ENCODE measurements at places on chromosomes 5 and 9.
A peak's percentile ranks its signal among the peaks of the same experiment; 100 is the strongest.

DNA sequence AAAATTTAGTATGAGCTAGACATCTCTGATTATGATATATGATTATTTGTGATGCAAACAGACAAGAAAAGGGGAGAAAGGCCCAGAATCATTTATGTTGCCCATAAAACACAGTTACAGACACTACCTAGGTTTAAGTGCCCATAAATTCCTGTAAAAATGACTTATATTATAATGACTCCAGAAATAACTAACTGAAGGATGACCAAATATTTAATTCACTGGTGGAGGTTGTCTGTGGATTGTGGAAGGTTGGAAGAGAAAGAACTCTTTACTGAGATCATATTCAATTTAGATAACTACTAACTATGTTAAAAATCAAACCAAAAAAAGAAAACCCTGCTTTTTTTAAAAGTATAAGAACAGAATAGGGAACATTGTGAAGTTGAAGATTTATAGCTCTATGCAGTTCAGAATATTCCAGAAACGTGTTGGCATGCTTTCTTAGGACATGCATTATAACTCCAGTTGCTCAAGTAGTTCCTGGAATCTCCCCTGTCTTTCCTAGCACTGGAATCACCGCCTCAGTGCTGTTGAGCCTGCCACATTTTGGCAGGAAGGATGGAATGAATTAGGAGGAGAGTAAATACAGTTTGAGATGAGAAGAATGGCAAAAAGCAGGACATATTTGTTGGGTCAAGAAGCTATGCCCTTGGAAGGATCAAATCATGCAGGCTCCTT, 72.0 kb upstream of the PAPPA start:
- DNase-seq: no peak

DNA sequence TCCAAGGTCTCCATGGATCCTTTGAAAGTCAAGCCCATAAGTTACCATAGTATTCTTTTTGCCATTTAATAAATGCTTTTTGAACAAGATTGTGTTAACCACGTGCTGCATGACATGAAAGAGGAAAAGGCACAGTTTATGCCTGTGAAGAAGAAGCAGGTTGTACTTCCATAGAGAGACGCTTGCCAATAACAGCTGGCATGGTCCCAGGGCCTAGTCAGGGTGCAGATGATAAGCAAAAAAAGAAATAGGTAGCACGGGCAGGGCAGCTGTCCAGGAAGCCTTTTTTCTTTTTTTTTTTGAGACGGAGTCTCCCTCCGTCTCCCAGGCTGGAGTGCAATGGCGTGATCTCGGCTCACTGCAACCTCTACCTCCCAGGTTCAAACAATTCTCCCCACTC, 71.8 kb upstream of the CLINT1 start:
- DNase-seq: peak; percentile 65

DNA sequence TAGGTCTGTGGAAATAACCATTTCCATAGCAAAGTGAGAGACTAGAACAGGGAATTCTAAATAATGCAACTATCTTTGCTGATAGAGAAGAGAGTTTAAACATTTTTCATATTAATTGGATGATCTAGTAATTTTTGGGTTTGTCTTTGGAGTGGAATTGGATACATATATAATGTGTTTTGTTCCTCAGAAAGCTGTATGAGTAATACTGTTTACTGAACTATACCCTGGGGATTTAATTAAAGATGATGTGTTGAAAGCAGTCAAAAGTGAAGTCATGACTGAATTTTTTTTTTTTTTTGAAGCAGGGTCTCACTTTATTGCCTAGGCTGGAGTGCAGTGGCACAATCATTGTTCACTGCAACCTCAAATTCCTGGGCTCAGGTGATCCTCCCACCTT, 17.9 kb downstream of the FER start:
- DNase-seq: no peak

GRCh38 chr5:144318011-144318410, 147.3 kb downstream of the KCTD16 start:
- no peak for DNase-seq

GRCh38 chr9:86854898-86855523, 92.3 kb downstream of the GAS1 start:
- DNase-seq: no peak

- DNase-seq: no peak
These were observed 19.1 kb downstream of the TRMO start for GRCh38 chr9:97903177-97903576.

DNA sequence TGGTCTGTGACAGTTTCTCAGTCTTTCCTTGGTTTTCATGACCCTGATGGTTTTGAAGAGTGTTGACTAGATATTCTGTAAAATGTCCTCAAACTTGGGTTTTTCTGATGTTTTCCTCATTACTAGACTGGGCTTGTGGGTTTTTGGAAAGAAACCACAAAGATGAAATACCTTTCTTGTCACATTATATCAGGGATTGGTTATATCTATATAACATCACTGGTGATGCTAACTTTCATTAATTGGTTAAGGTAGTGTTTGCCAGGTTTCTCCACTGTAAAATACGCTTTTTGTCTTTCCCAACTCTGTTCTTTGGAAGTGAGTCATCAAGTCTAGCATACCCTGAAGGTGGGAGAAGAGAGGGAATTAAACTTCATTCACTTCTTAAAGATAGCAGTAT, 3.3 kb upstream of the IL31RA start:
- DNase-seq: no peak

DNA sequence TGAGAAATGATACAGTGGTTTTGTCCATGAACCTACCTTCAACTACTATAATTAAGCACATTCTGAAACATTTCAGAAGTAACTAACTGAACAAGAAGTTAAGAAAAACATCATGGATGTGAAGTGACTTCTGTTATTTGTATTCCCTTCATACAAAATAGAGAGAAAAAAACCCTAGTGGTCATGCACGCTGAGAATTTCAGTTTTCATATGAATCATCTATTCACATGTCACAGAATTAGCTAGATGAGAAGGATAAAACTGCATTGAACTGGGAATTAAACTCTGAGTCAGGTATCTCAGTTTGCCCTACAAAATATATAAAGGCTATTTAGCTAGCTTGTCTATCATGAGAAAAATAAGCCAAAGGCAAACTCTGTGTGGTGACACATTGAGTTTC, 451.8 kb upstream of the FTMT start:
- DNase-seq: no peak

- DNase-seq: no peak
These were observed 103.6 kb downstream of the MACIR start for GRCh38 chr5:103362211-103362610.

GRCh38 chr5:164600274-164600673, 1094.9 kb downstream of the MAT2B start:
- DNase-seq: no peak

DNA sequence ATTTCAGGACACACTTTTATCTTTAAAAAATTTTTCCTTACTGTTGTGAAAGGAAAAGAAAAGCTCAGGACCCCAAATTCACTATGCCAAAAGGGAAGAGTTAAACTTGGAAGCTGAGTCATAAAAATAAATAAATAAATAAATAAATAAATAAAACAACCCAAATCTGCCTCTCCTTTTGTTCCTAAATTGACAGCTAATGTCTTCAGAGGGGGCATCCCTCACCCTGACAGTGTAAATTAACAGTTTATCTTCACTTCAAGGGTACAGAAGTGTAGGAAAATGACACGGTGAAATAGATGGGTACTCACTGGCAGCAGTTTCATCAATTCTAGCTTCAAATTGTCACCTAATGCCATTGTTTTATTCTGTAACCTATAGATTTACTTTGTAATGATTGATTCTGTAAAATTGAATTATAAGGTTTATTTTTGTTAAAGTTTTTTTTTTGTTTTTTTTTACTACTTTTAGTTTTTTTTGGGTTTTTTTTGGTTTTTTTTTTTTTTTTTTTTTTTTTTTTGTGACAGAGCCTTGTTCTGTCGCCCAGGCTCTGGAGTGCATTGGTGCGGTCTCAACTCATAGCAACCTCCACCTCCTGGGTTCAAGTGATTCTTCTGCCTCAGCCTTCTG, 18.5 kb upstream of the ANXA1 start:
- no peak for DNase-seq

DNA sequence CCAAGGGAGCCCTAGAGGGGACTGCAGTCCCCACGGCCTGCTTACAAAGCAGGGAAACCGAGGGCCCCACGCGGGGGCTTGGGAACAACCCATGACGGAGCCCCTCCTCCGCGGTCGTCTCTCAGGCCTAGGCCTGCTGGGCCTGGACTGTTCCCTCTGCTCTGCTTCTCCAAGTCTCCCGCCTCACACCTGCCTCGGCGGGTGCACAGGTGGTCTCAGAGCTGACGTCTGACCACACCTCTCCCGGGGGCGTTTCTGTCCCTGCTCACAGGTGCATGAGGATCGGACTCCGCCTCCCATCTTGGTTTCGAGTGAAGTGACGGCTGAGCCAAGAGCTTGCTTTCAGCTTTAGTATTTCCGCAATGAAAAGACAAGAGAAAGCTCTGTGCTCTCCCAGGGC, 72.1 kb downstream of the MRPL36 start:
- DNase-seq: no peak

- DNase-seq: no peak
These were observed 9.7 kb upstream of the NEK6 start for GRCh38 chr9:124248066-124248465.

GRCh38 chr5:149641000-149641576, 59.8 kb downstream of the ARHGEF37 start:
- peak; percentile 81 for DNase-seq

- DNase-seq: no peak
These were observed 46.4 kb upstream of the EDIL3 start for GRCh38 chr5:84430863-84431663.

- DNase-seq: peak; percentile 2
These were observed 55.3 kb downstream of the AHRR start for GRCh38 chr5:376799-377325.

DNA sequence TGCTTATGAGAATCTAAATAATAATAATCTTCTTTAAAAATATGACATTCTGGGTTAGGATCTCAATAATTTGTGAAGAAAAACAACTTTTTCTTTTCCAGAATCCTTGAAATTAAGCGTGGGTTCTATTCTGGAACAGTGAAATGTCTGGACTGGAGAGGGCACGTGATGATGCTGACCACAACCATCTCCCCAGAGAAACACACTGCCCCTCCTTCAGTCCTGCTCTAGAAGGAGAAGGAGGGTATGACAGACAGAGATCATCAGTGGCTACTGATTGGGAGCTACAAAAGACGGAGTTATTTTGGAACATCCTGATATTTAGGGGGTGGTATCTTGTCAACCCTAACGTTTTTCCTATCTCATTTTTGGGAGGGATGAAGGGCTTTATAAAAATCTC, 40.2 kb downstream of the MEF2C start:
- no peak for DNase-seq

DNA sequence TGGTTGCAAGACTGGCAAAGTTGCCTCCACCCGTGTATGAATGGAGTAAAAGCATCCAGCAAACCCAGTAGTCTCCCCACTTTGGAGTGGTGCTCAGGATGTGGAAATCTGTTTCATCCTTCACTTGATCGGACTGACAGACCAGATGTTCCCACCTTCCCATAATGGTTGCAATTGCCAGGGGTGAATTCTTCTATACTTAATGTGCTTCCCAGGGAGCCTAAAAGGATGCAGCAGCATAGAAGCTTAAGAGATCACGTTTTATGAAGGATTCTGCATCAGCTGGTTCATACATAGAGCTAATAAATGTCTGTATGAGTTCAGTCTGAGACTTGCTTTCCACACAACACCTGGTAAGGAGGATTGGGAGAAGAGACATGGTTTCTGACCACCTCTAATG, 198.8 kb upstream of the S1PR3 start:
- DNase-seq: no peak

DNA sequence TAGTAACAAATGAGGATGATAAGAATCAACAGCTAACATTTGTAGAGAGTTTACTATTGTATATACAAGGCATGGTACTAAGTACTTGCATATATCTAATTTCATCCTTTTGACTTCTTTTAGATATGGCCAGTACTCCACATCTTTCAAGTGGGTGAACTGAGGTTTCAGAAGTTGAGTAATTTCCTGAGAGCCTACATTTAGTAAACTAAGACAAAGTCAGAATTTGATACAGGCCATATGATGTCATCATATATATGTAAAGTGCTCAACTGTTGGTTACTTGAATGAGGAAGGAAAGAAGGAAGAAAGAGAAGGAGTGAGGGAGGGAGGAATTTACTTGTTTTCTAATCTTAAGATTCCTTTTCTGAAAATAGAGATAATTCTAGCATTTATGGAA, 52.8 kb downstream of the GRIA1 start:
- DNase-seq: no peak

- no peak for DNase-seq
These were observed 183.4 kb downstream of the FBXO4 start for GRCh38 chr5:42108468-42108867.

- DNase-seq: no peak
These were observed 33.5 kb upstream of the SUB1 start for GRCh38 chr5:32551865-32552264.

DNA sequence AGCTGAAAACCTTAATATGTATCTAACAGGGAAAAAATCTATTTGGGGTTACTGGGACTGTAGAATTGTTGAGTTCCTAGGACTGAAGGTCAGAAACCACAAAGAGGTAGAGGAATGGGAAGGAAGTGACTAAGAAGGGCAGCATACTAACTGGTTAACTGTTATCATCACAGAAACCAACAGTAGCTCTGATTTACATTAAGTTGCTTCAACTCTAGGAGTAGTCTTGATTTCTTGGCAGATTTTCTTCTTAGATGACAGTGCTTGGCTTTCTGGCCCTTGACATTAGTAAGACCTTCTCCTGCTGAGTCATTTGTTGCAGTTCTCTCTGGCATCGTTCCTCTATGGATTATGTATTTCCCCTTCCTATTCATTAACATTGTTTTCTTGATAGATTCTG, 116.1 kb upstream of the RASA1 start:
- DNase-seq: no peak

- no peak for DNase-seq
These were observed 159.3 kb downstream of the DMAC1 start for GRCh38 chr9:7640231-7640630.

DNA sequence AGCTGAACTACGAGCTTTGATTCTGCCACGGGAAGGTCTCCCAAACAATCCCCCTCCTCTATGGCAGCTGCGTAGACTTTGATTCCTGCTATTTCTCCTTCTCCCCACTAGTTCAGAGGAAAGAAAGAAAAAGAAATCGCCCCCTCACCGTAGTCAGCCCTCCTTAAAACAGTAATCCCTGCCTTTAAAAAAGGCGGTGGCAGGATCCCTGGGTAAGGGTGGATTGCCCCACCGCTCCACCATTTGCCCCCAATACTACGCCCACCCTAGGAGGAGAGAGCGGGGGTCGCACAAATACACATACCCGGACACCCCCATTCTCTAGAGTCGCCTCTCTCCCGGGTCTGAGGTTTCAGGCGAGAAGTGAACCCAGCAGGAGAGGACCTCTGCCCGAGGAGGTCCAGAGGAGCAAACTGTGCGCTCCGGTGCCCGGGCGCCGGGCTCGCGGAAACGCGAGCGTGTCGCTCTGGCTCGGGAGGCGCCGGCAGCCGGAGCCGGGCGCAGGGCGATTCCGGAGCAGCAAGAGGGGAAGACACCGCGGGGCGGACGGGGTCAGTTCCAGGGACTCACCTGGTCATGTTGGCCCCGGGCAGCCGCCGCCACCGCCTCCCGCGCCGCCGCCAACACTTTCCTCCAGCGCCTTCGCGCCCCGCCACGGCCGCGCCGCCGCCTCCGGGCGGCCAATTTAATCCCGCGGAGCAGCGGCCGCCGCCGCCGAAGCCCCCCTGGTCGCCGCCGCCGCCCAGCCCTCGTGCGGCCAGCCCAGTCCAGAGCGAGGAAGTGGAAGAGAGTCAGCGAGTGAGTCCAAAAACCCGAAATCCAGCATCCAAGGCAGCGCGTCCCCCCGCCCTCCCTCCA, 1057.7 kb upstream of the DMAC1 start:
- DNase-seq: peak; percentile 23
